Stimulated activated CD4-positive, alpha-beta T cell treated with anti-CD3 and anti-CD28 coated beads, Interleukin-1b, Interleukin-23, amount 100 ng/mL, for 24 hours (primary cell): ENCODE measurements at places on chromosomes 6 and 20.
A peak's percentile ranks its signal among the peaks of the same experiment; 100 is the strongest.

- no peak for DNase-seq
Measured at GRCh38 chr6:71509191-71510005, 220.8 kb downstream of the OGFRL1 start.

GRCh38 chr6:144744720-144745119 lies 459.6 kb downstream of the UTRN start:
- DNase-seq, result no peak

- no peak for DNase-seq
Measured at GRCh38 chr20:16292226-16292880, 280.9 kb downstream of the KIF16B start.

DNA sequence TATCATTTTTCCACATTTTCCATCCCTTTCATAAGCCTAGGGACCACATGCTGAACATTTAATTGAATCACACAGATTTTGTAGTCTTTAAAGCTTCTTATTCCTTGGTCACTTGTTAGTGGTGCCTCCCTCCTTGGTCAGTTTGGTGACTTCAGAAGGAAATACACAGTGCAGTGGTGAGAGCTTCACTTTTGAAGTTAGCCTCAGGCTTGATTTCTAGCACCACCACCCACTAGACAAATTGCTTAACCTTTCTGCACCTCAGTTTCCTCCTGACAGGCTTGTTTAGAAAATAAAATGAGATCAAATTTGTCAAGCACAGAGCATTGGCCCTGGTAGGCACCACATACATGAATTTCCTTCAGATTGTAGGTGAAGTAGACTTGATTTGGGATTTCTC lies 91.7 kb downstream of the FOXO3 start:
- no peak for DNase-seq

GRCh38 chr6:108755257-108756240 lies 92.7 kb upstream of the ARMC2 start:
- DNase-seq, result no peak

DNA sequence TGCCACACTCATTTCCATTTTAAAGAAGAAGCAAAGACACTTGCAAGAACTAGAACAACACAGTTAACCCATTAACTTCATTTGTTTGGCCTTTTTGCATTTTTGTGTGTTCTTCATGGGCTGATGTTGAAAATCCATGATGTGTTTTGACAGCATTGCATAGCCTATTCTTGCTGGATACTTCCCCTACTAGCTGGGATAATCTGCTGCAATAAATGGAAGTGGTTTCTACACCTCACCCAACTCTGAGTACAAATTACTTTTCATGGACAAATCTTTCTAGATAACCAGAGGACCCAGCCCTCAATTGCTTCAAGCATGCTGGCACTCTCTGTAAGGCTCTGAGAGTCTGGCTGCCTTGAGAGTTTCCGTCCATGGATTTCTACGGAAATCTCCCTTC lies 26.5 kb downstream of the CST9L start:
- no peak for DNase-seq

DNA sequence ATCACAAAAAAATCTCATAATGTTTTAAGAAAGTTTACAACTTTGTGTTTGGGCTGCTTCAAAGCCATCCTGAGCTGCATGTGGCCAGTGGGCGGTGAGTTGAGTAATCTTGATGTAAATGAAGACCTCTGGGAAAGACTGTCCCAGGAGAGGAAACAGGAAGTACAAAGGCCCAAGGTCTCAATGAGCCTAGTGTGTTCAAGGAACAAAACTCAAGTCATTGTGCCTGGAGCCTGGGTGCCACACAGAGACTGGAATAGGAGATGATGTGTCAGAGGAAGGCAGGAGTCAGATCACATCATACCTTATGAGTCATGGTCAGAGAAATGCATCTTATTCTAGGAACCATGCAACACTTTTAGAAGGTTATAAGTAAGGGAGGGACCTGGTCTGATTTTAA lies 51.5 kb downstream of the COL19A1 start:
- no peak for DNase-seq

DNA sequence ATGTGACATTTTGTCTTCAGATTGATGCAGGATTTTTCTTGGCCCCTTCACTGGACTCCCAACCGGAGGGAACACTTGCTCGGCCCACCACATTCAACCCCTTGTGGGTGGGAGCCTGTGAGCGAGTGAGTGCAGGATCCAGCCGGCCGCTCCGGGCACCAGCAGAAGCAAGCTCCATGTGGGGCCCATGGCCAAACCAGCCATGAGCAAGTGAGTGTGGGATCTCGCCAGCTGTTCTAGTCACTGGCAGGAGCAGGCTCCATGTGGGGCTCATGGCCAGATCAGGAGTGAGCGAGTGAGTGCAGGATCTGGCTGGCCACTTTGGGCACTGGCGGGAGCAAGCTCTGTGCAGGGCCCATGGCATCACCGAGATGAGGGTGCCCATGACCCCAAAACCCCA lies 42.6 kb downstream of the OSTM1 start:
- no peak for DNase-seq

- peak; percentile 74 for DNase-seq
Measured at GRCh38 chr20:39081255-39081654, 119.1 kb downstream of the DHX35 start.

DNA sequence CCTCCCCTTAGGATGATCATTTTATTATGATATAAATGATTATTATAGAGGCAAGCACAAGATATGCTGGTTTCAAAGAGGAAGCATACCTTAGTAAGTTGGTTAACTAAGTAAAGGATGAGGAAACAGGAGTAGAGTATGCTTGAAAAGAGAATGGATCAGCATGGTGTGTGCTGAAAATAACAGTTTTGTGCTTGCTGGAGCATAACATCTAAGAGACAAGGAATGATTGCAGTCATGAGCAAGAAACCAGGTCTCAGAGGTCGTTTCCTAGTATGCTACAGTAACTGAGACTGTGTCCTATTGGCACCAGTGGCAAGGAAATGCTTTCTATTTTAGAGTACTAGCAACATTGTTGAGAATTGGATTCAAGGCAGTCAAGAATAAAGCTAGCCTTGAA lies 34.1 kb downstream of the CDC40 start:
- DNase-seq, result no peak

DNA sequence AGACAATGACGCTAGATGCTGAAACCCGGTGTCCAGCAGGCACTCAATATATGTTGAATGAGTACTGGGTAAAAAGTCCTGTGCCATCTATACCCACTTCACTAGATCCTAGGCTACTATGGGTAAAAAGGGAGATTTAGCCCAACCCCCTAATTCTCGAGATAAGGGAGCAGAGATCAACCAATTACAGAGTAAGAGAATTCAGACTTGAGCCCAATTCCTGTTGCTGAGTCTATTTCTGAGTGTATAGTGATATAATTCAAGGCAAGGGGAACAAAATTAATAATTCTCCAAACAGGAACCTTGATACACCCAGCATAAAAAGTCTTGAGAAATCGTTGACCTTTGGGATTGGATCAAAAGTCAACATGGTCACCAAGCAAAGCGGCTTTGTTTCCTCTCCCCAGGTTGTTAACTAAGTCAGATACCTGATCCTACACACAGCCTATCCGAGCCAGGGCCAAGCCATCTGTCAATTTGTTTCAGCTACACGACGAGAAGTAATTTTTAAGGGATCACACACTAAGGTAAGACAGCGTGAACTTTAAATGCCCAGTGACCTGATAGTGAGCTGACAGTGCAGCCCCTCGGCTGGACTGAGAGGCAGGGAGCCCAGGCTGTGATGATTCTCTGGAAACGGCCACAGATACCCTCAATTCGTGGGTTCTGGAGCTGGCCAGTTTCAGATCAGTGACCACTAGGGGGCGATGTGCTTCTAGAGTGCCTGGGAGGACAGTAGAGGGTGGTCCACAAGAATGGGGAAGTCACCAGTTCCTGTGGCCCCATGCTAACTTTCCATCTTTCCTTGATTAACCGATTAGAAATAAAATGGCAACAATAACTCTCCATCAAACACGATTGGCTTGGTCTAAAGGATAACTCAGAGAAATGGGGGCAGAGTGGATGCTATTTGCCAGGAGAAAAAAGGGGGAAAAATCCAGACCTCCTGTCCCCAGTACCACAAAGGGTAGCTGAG lies 46.2 kb downstream of the SLC22A23 start:
- peak; percentile 50 for DNase-seq

- DNase-seq, result no peak
Measured at GRCh38 chr6:360349-360748, 31.2 kb upstream of the IRF4 start.

DNA sequence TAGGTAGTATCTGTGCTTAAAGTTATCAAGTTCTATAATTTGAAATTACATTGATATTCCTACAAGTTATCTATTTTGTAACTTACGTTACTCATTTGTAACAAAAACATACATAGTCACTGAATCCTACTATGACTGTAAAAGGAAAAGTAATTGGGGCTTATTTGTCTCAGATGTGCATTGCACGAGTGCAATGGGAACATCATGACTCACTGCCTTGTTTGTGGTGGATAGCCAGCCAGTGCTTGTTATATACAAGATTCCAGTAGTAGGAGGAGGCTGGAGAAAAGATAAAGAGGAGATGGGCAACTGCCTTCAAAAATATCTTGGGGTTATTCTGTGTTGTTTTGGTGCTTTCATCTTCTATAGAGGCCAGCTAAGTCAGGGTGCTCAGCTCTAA lies 164.1 kb downstream of the RNF144B start:
- no peak for DNase-seq

DNA sequence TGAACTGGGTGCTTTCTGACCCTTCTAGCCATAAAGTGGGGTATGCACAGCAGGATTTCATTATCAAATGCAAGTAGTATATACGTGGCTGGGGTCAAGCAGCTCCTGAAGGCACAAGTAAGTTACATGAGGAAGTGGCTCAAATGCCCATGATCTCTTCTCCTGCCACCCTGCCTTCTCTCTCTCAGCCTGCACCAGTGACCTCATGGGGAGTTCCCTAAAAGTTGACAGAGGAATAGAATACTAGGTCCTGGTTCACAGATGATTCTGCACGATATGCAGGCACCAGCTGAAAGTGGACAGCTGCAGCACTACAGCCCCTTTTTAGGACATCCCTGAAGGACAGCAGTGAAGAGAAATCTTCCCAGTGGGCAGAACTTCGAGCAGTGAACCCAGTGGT lies 282.0 kb downstream of the BCKDHB start:
- no peak for DNase-seq

GRCh38 chr6:141744194-141744925 lies 388.4 kb upstream of the GJE1 start:
- no peak for DNase-seq
